ENCODE measurements at places on chromosomes 6 and 20. TPM values are rescaled to one million over a fixed set of nuclear protein-coding genes. Genes with fewer than 3 reads are reported as not detected.
A peak's percentile ranks its signal among the peaks of the same experiment; 100 is the strongest.

Gene PRSS16
- 0.16 TPM for polyA plus RNA-seq

Gene HTR1B
- polyA plus RNA-seq, result 1.5 TPM

Gene ROS1
- polyA plus RNA-seq, result not detected

Gene STMND1
- polyA plus RNA-seq, result not detected

Gene SLA2
- polyA plus RNA-seq, result not detected

Gene DZANK1
- 1.8 TPM for polyA plus RNA-seq

Gene SLC17A1
- polyA plus RNA-seq, result not detected

DNA sequence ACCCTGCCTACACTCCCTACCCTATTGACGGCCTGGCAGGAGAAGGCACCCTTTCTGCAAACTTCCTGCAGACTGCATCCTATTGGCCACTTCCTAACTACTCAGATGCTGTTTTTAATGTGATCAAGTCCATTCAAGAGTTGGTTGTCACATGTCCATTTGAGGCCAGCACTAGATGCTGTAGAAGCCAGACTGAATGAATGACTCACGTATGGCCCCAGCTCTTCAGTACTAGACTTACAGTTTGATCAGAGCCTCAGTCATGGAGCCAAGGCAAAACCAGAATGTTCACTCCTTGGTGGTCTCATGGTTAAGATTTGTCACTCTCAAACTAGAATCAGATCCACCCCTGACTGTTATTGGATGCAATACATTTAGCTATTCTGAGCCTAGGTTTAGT, 101.7 kb downstream of the OPRM1 start:
- no peak for DNase-seq

GRCh38 chr20:41506192-41506915, 111.8 kb downstream of the CHD6 start:
- no peak for DNase-seq

DNA sequence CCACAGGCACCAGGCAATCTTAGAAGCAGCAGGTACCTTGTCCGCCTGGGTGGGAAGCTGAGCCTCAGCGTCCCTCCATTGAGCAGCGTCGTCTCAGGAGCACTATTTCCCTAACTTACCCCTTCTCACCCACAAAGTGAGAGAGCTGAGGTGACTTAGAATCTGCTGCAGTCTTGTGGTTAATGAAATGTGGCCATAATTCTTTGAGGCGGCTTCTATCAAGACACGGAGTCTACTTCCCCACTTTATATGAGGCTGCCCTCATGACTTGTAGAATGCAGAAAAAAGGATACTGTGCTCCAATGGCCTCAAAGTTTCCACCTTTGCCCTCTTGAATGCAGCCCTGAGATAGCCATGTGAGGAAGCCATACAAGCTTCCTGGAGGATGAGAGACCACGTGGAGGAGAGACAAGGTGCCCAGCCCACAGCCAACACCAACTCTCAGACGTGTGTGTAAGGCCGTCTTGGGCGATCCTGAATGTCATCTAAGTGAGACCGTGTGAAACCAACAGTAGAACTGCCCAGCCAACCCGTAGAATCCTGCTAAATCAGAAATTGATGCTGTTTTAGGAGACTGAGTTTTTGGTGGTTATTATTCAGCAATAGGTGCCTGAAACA, 9.1 kb upstream of the TAGAP start:
- DNase-seq, result no peak

- DNase-seq, result no peak
Observed at GRCh38 chr20:58870293-58871014, 17.9 kb downstream of the GNAS start.

GRCh38 chr6:5318617-5319272, 57.4 kb downstream of the FARS2 start:
- DNase-seq, result no peak

GRCh38 chr6:163390770-163391169, 23.7 kb upstream of the QKI start:
- DNase-seq, result no peak

DNA sequence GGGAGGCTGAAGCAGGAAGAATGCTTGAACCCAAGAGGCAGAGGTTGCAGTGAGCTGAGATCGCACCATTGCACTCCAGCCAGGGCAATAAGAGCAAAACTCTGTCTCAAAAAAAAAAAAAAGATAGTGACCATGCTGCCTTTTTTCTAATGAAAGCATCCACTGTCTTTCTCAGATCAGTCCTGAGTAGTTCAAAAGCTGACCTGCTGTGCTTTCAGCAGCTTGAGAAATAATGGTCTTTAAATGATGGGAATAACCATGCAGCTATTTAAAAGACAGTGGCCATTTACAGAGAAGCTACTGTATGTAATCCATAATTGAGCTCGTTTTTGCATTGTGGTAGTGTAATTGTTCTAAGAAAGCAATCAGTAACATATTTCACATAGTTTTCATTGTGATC, 36.1 kb downstream of the DSTN start:
- DNase-seq, result no peak

DNA sequence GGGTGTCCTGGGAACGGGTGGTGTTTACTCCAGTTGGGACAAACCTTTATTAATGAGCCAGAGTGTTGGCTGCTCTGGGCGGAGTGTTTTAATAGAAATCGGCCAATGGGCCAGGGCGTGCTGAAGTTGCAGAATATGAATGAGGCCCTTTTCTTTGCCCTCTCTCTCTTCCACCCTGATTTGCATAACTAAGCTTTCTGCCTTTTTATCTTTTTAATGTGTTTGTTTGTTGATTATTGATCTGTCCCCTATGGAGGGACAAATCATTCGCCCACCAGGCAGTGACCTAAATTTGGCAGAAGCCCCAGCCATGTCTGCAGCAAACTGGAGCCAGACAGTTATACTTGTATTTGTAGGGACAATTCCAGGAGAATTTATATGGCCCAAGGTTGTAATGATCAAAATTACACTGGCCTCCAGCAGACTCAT, 420.9 kb downstream of the PREX1 start:
- no peak for DNase-seq

DNA sequence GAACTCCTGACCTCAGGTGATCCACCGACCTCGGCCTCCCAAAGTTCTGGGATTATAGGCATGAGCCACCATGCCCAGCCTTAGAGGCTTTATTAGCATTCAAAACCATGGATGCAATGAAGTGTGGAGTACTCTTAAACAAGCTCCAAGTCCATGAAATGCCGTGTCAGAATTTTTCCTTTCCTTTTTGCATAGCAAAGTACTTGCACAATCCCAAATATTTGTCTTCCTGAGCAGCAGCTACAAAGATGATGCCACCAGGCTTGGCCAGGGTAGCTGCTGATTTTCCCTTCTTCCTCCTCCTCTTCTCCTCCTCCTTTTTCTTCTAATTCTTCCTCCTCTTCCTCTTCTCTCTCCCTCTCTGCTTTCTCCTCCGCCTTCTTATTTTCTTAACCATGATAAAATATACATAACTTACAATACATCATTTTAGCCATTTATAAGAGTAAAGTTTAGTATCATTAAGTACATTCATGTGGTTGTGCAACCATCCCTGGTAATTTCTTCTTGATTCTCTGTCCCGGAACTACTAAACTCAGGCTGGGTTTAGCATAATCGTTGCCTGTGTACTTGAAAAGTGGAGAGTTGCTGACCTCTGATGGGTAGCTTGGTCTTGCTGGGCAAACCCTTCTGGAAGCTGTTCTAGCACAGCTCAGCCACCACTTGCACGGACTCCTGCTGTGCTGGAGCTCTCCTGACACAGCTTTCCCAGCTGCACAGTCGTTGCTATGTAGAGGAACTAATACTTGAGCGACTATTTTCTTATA, 20.3 kb downstream of the MUCL3 start:
- DNase-seq, result no peak

DNA sequence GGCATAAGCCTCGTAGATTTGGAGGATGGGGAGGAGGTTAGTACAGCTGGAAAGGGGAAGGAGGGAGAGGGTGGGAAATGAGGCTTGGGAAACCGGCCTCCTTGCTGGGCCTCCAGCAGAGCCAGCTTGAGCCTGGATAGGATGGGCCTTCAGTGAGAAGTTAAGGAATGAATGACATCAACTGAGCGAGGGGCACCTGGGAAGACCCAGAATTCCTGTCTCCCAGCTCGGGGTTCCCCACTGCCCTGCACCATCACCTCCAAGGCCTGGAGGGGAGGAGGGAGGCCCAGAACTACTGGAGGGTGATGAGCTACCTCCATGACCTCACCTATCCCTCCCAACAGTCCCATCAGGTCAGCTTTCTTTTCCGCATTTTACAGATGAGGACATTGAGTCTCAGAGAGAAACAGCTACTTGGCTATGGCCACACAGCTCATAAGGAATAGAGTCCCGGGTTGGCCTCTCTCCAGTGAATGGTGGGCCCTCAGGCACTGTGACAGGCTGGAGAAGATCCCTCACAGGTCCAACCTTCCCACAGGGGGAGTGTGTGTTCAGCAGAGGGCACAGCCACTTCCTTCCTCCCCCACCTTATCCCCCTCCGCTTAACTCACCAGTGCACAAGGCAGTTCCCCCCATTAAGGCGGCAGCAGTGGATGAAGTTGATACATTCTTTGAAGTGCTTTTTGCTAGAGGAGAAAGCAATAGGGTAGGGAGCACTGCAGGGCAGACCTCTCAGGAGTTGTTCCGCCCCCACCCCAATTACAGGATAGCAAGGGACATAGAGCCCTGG, 6.8 kb downstream of the DUSP15 start:
- no peak for DNase-seq

DNA sequence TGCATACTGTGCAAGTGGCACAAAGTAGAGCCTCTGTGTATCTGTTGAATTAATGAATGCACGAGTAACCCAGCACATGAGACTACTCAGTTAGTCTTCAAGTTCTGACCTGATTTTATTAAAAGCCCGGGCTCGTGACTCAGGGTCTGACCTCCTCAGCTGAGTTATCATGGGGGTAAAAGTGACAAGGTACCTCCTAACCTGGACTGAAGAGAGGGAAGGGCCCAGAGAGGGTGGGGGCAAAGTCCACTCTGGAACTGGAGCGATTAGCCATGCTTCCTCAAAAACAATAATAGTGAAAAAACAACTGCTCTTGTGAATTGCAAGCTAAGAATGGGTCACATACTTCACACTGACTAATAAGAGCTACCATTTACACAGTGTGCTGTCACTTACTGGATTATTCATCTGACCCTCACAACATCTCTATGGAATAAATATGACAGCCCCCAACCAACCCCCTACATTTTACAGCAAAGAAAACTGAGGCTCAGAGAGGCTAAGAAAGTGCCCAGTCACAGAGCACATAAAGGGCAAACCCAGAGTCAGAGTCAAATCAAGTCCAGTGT, 26.7 kb downstream of the TRERF1 start:
- DNase-seq, result no peak

DNA sequence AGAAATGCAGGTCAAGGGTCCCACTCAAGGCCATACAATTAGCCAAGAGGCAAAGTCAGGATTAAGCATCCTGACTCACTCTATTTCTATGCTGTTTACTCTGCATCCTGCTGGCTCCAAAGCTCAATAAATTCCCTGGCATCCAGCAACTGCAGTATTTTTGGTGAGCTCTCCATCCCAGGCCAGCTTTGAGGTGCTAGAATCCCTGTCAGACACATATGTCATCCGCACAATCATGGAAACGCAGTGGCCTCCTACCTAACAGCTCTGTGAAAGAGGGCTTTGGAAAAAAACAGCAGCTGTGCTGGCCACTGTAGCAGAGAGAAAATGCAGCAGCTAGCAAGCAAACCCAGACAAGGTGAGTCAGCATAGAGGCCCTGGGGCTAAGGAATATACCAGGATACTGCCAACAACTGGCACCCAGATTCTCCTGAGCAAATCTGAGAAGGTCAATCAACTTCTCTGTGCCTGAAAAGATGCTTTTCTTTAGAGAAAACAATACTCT, 58.4 kb downstream of the ANKEF1 start:
- peak; percentile 10 for DNase-seq

DNA sequence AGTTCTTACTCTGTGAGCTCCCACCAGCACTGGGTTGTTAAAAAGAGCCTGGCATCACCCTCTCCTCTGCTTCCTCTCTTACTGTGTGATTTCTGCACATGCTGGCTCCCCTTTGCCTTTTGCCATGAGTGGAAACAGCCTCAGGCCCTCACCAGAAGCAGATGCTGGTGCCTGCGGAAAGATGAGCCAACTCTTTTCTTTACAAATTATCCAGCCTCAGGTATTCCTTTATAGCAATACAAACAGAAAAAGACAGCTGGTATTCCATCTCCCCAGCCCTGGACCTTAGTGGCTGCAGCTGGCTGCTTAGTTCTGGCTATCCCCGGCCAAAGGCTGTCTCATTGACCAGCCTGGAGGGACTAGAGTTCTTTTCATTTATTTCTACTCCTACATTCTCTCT, 129.1 kb downstream of the IMPG1 start:
- no peak for DNase-seq

DNA sequence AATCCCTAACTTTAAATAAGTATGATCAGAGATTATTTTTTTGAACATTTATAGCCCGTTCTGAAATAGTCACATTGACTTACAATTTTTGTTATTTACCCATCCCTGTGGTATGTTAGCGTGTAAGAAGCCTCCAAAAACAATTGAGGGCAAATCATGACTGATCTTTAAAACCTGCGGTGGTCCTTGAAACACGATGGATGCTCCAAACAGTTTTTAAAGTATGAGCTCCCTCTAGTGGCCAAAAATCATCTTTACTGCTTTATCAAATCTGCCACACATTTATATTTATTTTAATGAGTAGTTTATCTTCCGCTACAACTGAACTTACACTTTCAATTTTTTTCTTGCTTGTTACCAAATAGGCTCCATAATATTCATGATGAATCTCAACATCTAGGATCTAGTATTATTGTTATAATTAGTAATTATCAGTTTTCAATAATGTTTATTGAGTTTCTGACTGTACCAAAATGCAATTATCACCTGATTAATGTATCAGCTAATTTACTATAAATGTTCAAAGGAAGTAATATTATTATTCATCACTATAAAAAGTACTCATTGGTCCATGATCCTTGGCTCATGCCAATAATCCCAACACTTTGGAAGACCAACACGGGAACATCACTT, 52.2 kb downstream of the MARCKS start:
- peak; percentile 63 for DNase-seq

DNA sequence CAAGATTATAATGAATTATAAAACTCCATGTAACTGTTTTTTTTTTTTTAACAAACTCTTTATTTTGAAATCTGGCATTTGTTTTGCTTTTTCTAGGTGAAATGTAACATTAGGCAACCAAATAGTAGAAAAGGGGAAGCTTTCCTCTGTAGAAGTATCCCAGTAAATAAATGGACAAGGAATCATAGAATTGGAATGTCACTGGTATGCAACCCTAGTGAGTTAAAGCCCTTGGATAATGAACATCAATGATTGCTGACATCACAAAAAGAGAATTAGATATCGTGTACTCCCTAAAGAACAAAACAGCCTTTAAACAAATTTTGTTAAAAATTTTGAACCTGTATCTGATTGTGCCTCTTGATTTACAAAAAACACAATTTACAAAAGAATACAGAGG, 93.9 kb upstream of the OGFRL1 start:
- no peak for DNase-seq

- no peak for DNase-seq
Observed at GRCh38 chr6:145561095-145562072, 173.9 kb downstream of the EPM2A start.

DNA sequence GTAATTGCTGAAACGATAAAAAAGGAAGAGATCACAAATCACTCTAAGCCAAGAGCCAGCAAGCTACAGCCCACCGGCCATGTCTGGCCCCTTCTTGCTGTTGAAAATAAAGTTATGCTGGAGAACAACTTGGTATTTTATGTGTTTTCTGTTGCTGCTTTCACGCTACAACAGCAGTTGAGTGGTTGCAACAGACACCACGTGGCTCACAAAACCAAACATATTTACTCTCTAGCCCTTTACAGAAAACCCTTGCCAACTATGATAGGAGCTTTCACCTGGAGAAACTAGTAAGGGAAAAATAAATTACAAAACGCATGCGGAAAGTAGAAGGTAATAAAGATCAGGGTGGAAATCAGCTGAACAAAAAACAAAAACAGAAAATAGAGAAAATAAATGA, 41.1 kb upstream of the SLCO4A1 start:
- DNase-seq, result no peak
